ENCODE measurements at places on chromosomes 3 and 15.

DNA sequence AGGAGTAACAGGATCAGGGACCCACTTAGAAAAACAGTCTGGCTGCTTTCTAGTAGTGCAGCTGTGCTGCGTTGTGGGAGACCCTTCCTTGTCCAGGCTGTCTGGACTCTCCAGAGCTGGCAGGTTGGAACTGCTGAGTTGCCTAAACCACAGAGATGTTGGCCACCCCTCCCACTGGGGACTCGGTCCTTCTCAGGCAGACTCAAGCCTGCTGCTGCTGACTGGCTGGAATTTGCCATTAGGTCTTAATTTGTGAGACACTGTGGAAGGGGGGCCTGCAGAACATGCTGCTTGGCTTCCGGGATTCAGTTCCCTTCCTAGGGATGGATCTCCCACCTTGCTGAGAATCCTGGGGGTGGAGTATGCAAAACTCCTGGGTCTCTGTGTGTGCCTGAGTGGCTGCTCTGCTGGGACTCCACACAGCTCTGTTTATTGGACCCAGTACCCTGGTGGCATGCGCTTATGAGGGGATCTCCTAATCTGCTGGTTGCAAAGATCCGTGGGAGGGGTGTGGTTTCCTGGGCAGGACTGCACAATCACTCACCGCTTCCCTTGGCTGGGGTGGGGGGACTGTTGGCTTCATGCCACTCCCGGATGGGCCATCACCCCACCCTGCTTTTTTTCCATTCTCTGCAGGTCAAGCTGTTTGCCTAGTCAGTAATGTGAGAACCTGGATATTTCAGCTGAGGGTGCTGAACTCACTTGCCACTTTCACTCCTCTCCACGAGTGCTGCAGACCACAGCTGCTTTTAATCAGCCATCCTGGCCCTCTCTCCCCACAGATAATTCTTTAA is 150.5 kb downstream of the CFAP20DC start:
- DNase-seq, result peak; percentile 70

DNA sequence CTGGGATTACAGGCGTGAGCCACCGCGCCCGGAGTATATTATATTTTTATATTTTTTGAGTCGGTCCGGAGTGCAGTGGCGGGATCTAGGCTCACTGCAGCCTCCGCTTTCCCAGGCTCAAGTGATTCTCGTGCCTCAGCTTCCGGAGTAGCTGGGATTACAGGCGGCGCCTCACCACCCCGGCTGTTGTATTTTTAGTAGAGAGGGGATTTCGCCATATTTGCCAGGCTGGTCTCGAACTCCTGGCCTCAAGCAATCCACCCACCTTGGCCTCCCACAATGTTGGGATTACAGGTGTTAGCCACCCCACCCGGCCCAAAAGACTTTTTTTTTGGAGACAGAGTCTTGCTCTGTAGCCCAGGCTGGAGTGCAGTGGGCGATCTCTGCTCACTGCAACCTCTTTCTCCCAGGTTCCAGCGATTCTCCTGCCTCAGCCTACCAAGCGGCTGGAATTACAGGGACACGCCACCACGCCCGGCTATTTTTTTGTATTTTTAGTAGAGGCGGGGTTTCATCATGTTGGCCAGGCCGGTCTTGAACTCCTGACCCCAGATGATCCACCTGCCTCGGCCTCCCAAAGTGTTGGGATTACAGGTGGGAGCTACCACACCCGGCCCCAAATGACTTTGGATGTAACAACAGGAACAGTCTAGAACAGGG is 1.0 kb downstream of the ZNF589 start:
- DNase-seq, result no peak

- DNase-seq, result no peak
These were observed 1120.0 kb downstream of the IGSF11 start for GRCh38 chr3:117914540-117915100.

DNA sequence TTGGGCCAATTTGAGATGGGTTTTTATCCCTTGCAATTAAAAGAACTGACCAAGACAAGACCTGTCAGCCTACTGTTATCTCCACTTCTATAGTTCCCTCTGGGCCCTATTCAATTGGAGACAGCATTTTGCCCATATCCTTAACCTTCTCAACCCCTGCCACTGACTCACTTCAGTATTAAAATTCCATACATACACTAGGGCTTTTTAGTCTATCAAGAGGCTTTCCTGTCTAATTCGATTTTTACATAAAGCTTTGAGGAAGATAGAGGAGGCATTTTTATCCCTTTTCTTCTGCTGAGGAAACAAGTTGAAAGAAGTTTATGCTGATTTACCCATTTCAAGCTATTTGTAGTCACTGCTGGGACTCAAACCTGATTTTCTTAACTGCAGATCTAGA is 51.1 kb downstream of the GTF2E1 start:
- DNase-seq, result no peak

DNA sequence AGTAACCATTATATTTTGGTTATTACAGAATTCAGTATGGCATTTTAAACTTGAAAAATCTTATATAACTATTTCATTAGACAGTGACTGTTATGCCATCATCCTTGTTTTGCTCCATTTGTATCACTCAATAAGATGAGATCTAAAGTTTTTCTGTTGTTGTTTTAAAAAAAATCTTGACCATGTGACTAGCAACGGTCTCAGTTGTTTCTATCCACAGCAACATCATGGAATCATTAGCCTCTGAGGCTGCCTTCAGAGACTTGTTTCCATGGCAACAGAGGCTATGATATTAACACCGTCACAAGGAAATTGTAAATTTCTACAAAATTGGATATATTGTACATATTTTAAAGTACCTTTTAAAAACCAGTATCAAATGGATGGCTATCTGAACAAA is 129.8 kb downstream of the DLG1 start:
- DNase-seq, result no peak

- DNase-seq, result no peak
These were observed 13.4 kb downstream of the ANP32A start for GRCh38 chr15:68807249-68807648.

DNA sequence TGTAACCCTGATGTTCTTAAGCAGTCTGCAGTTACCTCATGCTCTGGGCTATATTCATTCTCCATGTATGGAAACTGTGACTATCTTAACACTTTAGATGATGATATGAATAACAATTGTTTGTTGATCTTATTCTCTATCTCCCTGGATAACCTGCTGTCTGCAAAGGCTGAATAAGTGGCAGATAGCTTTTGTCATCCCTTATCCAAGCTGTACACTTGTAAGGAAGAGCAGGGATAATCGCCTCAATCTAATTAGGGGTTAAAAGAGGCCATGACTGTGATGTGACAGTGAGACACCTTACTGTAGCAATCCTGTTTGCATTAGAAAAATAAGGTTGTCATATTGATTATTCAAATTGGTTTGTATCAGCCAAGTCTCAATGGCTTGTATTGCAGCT is 123.9 kb downstream of the RSRC1 start:
- DNase-seq, result no peak

GRCh38 chr3:43874290-43874689 is 183.6 kb downstream of the ABHD5 start:
- DNase-seq, result no peak

DNA sequence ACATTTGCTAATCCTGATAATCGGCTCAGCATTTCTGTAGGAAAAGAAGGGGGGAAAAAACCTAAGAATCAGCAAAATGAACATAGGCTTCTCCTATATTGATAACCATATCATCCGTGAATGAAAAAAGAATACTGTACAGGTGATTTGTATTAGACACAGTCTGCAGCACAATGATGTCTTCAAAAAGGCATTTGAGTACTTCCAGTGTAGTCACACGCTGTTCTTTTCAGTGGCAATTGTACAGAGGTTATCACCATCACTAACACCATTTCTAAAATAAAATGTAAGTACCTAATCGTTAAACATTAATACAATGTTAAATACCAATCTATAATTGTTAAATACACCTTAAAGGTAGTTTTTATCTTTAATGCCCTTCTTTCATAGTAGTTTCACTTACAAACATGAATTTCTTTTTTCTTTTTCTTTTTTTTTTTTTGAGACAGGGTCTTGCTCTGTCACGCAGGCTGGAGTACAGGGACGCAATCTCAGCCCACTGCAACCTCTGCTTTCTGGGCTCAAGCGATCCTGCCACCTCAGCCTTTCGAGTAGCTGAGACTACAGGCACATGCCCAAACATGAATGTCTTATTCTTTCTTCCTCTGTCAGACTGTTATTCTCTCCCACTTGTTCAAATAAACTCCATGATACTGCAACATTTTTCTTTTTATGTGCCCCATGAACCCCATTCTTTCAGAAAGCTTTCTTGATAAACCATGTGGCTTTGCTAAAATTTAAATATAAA is 18.4 kb downstream of the GOLGB1 start:
- no peak for DNase-seq

GRCh38 chr3:184880276-184881019 is 68.5 kb downstream of the VPS8 start:
- no peak for DNase-seq

DNA sequence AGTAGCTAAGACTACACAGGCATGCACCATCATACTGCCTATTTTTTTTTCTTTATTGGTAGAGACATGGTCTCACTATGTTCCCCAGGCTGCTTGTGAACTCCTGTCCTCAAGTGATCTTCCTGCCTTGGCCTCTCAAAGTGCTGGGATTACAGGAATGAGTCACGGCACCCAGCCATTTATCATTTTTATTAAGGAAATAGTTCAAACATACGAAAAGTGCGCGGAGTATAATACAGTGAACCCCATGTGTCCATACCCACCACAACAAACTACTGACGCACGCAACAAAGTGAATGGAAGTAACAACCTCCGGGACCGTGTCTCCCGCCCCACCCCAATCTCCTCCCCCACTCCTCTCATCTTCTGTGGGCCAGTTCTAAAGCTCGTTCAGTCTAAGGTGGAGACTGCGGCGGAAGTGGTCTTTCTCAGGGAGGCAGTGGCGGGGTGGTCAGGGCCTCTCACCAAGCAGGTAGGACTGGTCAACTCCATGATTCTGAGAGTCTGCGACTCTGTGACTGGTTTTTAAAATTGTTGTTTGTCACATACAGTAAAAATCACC is 42.1 kb downstream of the DNAJB8 start:
- DNase-seq, result no peak

GRCh38 chr3:100546020-100546744 is 53.8 kb downstream of the TMEM45A start:
- DNase-seq, result no peak

- no peak for DNase-seq
These were observed 144.0 kb downstream of the GREM1 start for GRCh38 chr15:32861761-32862160.

DNA sequence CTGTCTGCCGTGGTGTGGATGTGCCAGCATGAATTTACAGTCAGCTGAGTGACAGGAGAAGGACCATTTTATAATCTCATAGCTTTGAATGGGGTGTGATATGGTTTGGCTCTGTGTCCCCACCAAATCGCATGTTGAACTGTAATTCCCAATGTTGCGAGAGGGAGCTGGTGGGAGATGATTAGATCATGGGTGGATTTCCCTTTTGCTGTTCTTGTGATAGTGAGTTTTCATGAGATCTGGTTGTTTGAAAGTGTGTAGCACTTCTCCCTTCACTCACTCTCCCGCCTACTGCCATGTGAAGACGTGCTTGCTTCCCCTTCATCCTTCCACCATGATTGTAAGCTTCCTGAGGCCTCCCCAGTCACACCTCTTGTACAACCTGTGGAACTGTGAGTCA is 111.9 kb upstream of the CHD2 start:
- DNase-seq, result no peak

- DNase-seq, result peak; percentile 31
These were observed 150.7 kb upstream of the TLE3 start for GRCh38 chr15:70248116-70249025.

GRCh38 chr3:136513367-136513766 is 238.8 kb downstream of the STAG1 start:
- no peak for DNase-seq

DNA sequence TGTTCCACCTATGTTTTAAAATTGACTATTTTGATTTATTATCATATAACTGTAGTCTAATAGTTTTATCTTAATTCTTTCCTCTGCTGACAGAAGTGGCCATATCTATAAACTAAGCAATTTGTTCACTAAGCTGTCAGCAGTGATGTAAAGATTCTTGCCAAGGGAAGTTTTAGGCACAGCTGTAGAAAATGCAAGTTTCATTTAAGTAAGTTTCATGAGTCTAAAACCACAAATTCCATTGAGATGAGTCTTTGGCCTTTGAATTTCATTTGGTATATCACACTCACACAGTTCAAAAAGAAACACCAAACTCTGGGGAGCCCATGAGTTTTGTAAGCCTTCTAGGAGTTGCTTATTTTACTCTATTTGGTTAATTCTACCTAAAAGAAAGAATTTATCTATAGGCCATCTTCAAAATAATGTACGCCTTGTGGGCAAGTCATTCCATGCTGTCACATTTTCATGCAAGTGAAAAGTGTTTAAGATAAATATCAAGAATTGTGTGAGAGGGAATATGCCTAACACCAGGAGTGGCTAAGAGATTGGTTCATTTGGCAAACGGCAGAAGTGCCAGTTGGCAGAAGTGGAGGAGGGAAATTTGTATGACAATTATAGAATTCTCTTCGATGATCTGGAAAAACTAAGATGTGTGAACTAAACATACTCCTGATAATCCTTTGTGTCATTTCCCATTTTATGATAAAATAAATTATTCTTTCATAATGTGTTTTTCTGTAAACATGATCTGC is 292.9 kb downstream of the ZIC4 start:
- DNase-seq, result no peak

DNA sequence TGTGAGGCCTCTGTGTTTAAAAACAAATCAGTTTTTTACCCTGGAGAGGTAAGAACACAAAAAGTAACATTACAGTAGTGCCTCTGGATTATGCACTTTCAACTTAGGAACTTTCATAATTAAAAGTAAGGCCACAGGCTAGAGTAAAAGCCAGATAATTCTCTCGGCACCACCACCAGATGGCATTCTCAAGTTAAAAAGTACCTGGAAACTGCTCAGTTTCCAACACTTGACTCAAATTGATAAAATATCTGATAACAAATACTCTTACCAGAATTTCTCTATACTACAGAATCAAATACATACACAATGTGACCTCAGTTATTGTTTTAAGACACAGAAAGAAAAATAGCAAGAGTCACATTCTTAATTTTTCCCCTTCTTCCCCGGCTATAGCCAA is 19.9 kb downstream of the SPICE1 start:
- DNase-seq, result no peak

GRCh38 chr3:113269661-113270060 is 58.3 kb downstream of the BOC start:
- DNase-seq, result no peak

DNA sequence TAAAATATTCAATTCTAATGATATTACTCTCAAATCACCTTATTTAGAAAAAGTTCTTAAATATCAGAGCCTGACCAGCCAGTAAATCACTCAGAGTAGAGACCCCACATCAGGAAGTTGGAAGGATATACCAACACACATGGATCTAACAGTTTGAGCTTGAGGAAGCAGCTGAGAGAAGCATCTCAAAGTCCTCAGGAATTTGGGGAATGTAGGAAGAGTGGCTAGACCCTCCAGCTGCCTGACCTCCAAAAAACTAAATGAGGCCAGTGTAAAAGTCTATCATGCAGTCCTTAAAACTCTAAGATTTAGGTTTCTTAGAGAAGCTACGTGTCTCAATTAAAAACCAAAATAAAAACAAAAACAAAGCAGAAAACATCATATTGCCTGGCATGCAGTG is 55.4 kb downstream of the SETD2 start:
- DNase-seq, result no peak

- no peak for DNase-seq
These were observed 247.8 kb upstream of the ALCAM start for GRCh38 chr3:105118905-105119304.
